ENCODE measurements at places on chromosomes 11 and 22.

GRCh38 chr11:19853920-19854319, 141.3 kb downstream of the NAV2 start:
- DNase-seq: no peak

- no peak for DNase-seq
Measured at GRCh38 chr22:19114984-19115552, 7.1 kb downstream of the DGCR2 start.

GRCh38 chr11:107041088-107041444, 22.8 kb upstream of the GUCY1A2 start:
- DNase-seq: no peak

DNA sequence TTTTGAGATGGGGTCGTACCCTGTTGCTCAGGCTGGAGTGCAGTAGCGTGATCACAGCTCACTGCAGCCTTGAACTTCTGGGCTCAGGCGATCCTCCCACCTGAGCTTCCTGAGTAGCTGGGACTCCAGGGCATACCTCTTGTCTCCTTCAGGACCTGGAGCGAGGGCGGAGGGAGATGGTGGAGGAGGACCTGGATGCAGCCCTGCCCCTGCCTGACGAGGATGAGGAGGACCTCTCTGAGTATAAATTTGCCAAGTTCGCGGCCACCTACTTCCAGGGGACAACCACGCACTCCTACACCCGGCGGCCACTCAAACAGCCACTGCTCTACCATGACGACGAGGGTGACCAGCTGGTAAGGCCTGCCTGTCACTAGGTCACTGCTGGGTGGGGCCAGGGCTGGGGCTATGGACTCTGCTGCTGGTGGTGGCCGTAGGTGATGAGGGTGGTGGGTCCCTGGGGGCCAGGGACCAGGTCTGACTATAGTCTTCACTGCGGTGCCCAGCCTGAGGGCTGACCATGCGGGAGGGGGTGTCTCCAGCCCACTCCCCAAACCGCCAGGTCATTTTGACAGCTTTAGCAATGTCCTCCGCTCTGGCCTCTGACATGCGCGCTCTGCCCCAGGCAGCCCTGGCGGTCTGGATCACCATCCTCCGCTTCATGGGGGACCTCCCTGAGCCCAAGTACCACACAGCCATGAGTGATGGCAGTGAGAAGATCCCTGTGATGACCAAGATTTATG, 53.9 kb downstream of the MYO7A start:
- DNase-seq: no peak

- no peak for DNase-seq
Measured at GRCh38 chr11:97895572-97895971, 1125.2 kb upstream of the CNTN5 start.

- no peak for DNase-seq
Measured at GRCh38 chr22:49678842-49679170, 148.9 kb downstream of the BRD1 start.

- no peak for DNase-seq
Measured at GRCh38 chr11:9600644-9601036, 27.2 kb downstream of the WEE1 start.

DNA sequence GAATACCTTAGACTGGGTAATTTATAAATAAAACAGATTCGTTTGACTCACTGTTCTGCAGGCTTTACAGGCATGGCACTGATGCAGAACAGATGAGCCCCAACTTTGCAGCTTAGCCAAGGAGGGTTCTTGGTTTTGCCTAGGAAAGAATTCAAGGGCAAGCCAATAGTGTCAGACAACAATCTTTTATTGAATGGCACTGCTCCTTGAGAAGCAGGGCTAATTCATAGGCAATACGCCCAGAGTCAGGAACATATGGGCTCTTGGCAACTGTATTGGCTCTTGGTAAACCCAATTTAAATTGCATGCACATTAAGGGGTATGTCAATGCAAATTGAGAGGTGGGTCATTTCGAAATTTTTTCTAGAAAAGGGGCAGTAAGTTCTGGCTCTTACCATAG, 87.9 kb downstream of the RAB38 start:
- no peak for DNase-seq

DNA sequence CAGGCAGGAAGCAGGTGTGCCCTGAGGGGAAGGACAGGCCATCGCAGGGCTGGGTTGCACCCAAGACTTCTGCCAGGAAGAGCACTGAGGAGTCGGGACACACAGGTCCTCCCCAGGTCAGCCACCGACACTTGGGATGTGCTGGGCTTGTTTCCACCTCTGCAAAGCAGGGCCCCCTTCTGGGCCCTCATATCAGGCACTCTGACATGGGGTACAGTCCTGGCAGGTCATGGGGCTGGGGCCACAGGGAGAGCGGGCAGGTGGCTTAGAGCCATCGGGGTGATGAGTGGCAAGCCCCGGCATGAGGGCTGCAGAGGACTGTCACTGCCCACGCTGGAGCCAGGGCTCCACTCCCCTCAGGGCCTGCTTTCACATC, 7.9 kb upstream of the ADORA2A start:
- DNase-seq: no peak

GRCh38 chr11:44998051-44998450, 47.4 kb upstream of the TP53I11 start:
- DNase-seq: no peak

- DNase-seq: no peak
Measured at GRCh38 chr22:32164075-32164860, 5.2 kb upstream of the C22orf42 start.

DNA sequence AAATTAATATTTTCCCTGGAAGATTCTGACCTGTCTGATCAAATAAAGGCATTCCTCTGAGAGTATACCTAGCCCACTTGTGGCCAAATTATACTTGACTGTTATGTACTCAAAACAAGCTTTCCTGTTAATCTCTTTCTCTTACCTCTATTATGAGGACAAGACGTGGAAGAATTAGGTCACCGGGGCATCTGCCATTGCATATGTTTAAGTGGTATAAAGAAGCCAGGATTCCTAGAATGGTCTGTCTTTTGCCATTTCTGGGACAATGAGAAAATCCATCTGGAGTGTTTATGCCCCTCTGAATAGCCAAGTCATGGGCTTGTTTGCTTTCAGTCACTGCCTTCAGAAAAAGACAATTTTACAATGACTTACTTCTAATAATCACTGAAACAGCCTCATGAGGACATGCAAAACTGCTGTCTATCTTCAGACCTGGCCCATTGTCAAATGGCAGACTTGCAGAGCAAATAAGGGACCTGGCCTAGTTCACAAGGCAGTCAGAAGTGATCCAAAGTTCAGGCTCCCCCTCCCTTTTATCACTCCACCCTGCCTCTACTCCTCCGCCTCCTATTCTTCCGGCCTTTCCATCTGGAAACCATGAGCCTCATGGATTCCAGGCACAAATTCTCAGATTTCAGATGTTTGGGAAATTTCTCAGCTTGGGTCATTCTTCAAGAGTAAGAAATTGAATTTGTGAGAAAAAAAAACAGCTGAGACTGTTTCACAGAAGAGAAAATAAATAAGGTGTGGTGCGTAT, 128.1 kb upstream of the LDLRAD3 start:
- DNase-seq: no peak

DNA sequence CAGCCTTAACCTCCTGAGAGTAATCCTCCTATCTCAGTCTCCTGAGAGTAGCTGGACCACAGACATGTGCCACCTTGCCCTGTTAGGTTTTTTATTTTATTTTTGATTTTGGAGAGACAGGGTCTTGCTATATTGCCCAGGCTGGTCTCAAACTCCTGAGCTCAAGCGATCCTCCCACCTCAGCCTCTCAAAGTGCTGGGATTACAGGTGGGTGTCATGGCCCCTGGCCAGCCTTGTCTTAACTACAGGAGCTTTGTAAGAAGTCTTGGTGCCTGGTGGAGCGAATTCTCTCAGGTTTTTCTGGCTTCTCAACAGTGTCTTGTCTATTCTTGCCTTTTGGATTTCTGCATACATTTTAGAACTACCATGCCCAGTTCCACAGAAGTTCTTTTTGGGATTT, 546.4 kb downstream of the TBC1D22A start:
- DNase-seq: no peak

DNA sequence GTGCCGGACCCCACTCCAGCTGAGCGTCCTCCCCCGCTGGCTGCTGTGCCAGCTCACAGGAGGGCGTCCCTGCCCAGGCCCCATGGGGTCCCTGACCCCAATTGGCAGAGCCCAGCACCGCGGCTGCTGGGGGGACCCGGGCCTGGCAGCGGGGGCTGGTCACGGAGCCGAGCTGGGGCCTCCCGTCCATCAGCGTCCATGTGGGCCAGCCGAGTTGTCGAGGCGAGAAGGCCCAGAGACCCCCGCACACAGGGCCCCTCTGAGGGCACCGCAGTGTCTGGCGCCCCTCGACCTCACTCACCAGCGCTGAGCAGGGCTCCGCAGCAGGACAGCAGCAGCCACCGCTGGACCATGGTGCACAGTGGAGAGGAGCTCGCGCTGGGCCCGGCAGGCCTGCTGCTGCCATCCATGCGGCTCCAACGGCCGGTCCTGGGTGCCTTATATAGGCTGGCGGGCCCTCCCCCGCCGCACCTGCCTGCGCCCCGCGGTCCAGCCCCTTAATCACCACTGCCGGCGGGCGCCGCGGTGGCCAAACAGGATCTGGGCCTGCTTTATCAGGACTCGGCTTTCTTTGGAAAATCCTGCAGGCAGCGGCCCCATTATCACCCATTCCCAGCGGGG, at the start of gene MUC6:
MUC6 (minus strand) TSS at position 416 of the 621 bp plus-strand sequence; CDS start at position 353, 63 bp downstream.
- no peak for DNase-seq

DNA sequence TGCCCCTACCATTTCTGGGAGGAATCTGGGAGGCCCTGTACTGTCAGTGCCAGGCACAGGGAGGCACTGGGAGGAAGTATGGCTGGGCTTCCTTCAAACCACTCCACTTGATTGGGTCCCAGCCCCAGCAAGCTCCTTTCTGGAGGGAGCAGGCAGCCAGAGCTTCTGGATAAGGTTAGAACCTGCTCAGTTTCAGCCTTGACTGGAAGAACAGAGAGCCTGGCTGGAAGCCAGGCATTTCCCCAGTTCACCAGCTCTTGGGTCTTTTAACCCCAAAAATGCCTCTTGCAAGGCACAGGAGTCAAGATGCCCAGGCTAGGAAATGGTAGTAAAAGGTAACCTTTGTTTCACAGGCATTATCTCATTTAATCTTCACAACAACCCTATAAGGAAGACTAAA, 9.0 kb upstream of the KCTD14 start:
- no peak for DNase-seq

DNA sequence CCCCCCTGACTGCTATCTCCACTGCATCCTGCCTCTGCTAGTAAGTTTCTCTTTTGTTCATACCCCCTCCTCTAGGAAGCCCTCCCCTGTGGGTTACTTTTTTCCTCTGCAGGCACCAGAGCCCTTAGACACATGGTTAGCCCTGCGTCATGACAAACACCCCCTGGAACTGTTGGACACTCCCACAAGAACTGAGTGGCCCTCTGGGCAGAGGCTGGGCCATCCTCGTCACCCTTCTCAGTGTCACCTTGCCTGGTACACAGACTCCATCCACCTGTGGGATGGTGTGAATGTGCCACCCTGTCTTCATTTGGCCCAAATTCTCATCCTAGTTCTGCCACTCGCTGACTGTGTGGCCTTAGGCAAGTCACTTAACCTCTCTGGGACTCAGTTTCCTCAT, 4.1 kb upstream of the RAB3IL1 start:
- DNase-seq: no peak

DNA sequence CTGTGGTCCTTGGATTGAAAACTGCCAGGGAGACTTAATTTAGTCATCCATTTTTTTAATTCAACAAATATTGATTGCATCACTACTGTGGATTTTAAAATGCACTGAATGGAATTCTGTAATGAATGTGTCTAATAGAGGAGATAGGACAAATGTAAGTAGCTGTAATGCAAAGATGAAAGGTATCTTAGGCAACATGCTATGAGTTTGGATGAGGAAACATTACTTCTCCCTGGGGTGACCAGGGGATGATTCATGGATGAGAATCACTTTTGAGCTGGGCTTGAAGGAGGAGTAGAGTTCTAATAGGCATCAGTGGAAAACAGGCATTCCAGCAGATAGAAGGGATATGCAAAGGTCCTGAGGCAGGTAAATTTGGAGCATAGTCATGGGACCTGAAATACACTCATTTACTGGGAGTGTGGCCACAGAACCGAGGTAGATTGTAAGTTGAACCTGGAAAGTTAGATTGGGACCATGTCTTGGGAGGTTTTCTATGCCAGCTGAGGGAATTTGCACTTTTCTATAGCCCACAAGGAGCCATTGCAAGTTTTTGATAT, 43.4 kb downstream of the PKNOX2 start:
- no peak for DNase-seq

- DNase-seq: no peak
Measured at GRCh38 chr11:70364178-70364577, 34.2 kb upstream of the CTTN start.

- no peak for DNase-seq
Measured at GRCh38 chr11:12179531-12179930, 69.1 kb downstream of the MICAL2 start.

DNA sequence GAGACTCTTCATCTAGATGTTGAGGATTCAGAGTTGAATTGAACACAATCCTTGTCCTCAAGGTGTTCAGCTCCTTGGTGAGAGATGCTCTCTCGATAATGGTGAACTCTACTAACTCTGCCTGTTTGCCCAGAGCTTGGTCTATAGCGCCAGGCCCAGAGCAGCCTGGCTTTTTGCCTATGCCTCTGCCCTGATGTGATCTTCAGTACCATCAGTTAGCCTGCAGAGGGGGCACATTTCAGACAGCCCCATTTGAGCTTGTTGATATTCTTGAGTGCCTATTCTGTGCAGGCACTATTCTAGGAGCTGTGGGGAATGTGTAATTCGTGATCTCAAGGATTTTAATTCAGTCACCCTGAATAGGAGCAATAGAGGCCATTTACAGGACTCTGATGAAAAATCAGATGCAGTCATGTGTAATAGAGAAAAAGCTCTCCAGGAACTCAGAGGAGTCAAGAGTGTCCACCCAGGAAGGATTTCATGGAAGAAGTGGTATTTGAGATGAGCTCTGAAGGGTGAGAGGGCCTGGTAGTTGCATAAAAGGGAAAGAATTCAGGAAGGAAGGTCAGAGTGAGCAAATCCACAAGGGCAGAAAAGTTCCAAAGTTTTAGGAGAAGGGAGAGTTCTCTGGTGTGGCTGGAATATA, 19.3 kb downstream of the GTPBP1 start:
- no peak for DNase-seq

DNA sequence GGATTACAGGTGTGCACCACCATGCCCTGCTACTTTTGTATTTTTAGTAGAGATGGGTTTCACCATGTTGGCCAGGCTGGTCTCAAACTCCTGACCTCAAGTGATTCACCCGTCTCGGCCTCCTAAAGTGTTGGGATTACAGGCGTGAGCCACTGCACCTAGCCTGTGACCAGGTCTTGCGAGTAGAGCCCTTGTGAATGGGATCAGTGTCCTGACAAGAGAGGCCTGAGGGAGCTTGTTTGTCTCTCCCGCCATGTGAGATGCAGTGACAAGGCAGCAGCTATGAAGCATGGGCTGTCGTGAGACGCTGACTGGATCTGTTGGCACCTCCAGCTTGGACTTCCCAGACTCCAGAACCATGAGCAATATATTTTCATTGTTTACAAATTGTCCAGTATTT, 69.3 kb downstream of the LRRC32 start:
- DNase-seq: no peak

All from esophagus squamous epithelium (tissue), 5 donors.